ENCODE measurements at places on chromosomes 4 and X.

DNA sequence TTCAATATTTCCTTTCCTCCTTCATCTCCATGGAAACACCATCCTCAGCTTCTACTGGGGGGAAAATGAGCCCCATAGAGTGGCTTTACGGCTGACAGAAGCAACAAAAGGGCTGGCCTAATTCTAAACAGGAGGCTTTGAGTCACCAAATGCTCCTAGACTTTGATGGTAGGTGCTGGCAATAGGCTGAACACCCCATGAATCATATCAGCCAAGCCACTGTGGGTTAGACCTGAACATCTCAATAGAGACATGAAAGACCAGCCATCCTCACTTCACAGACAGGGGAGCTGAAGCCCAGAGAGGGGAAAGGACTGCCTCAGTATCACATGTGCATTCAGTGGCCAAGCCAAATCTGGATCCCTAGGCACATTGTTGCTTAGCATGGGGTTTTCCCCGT, 107.6 kb downstream of the AMER1 start:
- DNase-seq, result no peak

DNA sequence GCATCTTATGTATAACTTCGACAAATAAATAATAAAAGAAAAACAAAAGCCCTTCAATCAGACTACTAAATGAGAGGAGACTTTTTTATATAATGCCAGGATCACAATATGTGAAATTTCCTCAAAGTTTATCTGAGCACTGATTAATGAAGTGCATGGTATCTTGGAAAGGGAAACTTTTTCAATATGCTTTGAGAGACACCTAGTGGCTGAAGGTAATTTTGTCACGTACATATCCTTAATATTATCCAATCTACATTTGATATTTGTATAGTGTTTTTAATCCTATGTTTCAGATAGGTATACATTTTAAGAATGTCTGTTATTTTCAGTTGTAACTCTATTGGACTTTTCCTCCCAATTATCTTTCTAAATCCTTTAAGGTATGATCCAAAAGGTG, 146.8 kb downstream of the KLHL4 start:
- DNase-seq, result peak; percentile 46

DNA sequence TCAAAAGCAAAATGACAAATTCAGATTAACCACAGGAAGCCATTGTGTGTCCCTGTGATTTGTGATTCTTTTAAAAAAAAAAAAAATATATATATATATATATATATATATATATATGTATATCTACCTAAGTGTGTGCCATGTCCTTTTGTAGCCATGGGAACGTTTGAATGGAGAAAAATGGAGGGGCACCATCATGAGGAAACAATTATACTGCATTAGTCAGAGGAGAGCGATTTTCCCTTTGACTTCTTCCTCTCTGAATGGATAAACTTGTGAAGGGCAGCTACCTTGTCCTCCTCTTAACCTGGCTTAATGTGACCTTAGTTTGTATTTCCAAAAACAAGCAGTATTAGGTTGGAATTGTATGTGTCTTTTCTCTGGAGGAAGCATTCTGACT, 23.3 kb upstream of the CBLL2 start:
- no peak for DNase-seq

DNA sequence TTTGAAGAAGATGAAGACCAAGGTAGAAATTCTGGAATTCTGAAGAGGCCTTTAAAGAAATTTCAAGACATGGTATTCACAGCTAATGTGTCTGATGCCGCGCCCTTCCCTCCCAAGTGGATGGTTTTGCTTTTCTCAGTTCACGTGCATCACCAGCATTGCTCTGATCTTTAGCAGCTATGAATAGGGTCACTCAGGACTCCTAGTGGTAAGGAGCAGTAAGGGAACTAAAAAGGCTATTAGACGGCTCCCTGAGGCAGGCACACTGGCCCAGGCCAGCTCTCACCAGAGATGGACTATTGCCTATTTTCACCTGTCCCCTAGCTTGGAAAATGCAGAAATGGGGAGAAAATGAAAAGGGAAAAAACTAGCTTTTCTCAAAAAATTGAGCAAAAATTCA, 447.5 kb upstream of the RASGEF1B start:
- peak; percentile 10 for DNase-seq

Measured in fibroblast of mammary gland (primary cell).